ENCODE measurements at places on chromosomes 1 and 21. TPM values are rescaled to one million over a fixed set of nuclear protein-coding genes. Genes with fewer than 3 reads are reported as not detected.

The TNFAIP8L2 gene
- not detected for polyA plus RNA-seq

The KIF21B gene
- polyA plus RNA-seq: 0.12 TPM

The ADGRL4 gene
- polyA plus RNA-seq: not detected

The OR6K3 gene
- not detected for polyA plus RNA-seq

The PLEKHN1 gene
- polyA plus RNA-seq: 4.6 TPM

The LRRC3 gene
- 2.7 TPM for polyA plus RNA-seq

The CCDC185 gene
- polyA plus RNA-seq: not detected

The CCDC17 gene
- polyA plus RNA-seq: 0.17 TPM

The KRTAP7-1 gene
- not detected for polyA plus RNA-seq

The LCE1A gene
- polyA plus RNA-seq: not detected

The COL24A1 gene
- not detected for polyA plus RNA-seq

The SH2D5 gene
- 20.7 TPM for polyA plus RNA-seq

The MCOLN3 gene
- 9.4 TPM for polyA plus RNA-seq

The LMX1A gene
- not detected for polyA plus RNA-seq

The CELA3B gene
- polyA plus RNA-seq: not detected

The TSPEAR gene
- polyA plus RNA-seq: not detected

The COA7 gene
- 21.6 TPM for polyA plus RNA-seq

The FCGR1A gene
- not detected for polyA plus RNA-seq

The RNU1-4 gene
- polyA plus RNA-seq: not detected

The MYBPHL gene
- polyA plus RNA-seq: 2.1 TPM

The GJA4 gene
- 0.07 TPM for polyA plus RNA-seq

The UBE2Q1 gene
- polyA plus RNA-seq: 13.1 TPM

The HCN3 gene
- 3.0 TPM for polyA plus RNA-seq

The NR1I3 gene
- not detected for polyA plus RNA-seq

The CSMD2 gene
- under 0.01 TPM for polyA plus RNA-seq

The NBPF4 gene
- polyA plus RNA-seq: not detected

The SPSB1 gene
- polyA plus RNA-seq: 13.2 TPM

The VHLL gene
- polyA plus RNA-seq: not detected

The PTCH2 gene
- polyA plus RNA-seq: 0.03 TPM

The HSF2BP gene
- polyA plus RNA-seq: 3.0 TPM

The LGALS8 gene
- polyA plus RNA-seq: 32.9 TPM

The TMEM201 gene
- polyA plus RNA-seq: 6.8 TPM

The OLIG2 gene
- not detected for polyA plus RNA-seq

The CELA2B gene
- polyA plus RNA-seq: not detected

The BEND5 gene
- 0.16 TPM for polyA plus RNA-seq

The CDC7 gene
- polyA plus RNA-seq: 4.1 TPM

The RNF223 gene
- 0.06 TPM for polyA plus RNA-seq

Measured in mammary epithelial cell (primary cell).